ENCODE measurements at places on chromosomes 2 and 18.

- peak; percentile 79 for DNase-seq
Measured at GRCh38 chr18:76564117-76564516, 69.1 kb upstream of the ZNF516 start.

DNA sequence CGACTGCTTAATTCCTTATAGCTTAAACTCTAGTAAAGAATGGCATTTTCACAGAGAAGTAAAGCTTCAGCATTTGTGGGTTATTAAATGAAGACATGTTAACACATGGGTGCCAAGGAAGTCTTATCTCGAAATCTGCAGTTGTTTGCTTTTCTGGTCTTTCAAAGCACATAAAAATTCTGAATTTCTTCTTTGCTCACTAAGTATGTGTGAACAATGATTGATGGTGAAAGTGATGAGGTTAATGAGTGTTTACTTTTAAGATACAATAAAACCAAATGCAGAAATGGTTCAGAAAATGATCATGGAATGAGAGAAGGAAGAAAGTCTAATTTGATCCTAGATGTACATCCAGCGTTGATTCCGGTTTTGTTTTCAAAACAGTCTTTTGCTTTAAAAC is 234.6 kb upstream of the RAB12 start:
- no peak for DNase-seq

- peak; percentile 3 for DNase-seq
Measured at GRCh38 chr2:29146197-29146596, 31.0 kb downstream of the CLIP4 start.

DNA sequence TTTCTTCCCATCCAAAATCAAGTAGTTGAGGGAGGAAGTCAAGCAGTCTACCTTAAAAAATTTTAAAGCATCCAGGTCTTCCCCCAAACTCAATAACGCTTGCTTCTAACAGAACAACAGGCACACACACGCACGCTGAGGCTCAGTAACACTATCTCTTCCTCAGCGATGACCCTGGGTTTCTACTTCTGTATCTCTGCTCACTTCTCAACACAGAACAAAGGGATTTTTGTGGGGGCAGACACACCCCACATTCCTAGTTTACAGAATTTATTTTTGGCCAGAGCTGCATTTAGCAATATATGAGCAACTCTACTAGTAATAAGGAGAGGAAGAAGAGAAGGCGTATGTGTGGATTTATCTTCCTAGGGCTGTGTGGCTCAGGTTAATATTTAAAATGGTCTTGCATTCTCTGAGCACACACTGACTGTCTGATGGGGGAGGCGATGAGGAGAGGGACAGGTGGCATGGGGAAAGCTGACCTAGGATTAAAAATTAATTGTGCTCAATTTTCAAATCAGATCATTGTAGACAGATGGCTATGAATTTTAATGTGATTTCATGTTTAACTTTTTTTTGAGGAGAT is 71.3 kb upstream of the PPM1B start:
- DNase-seq = no peak

GRCh38 chr2:28219758-28220368 is 172.8 kb upstream of the FOSL2 start:
- no peak for DNase-seq

GRCh38 chr2:200172944-200173581 is 133.4 kb upstream of the SPATS2L start:
- DNase-seq = peak; percentile 82

DNA sequence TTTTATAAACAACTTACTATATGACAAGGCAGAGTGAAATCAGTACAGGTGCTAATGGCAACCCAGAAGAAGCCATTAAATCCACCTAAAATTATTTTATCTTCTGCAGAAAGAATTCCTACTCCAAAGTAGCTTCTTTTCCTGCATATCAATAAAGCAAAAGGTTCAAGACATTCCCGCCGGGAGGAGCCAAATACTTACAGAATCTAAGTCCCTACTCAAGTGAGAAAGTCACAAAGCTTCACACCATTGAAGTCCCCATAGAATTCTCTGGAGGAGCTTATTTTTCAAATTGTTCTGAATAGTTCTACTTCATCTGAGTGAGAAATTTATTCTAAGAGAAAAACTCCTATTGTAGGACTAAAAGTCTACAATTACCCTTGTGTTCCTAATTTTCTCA is 233.7 kb upstream of the HNRNPA3 start:
- DNase-seq = no peak

DNA sequence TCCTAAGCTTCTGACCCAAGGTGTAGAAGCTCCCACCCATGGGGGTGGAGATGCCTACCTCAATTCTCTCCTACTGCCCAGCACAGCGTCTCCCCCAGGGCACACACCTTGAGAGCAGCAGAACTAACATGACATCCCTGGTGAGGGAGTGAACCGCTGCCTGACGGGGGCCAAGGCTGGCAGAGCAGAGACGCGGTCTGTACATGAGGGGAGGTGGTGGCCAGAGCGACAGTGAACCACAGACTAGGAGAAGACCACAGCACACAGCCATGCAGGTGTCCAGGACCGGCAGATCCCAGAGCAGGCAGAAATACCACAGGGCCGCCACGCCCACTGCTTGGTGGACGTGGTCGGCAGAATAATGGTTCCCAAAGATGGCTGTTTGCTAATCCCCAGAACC is 40.4 kb downstream of the TFCP2L1 start:
- no peak for DNase-seq

DNA sequence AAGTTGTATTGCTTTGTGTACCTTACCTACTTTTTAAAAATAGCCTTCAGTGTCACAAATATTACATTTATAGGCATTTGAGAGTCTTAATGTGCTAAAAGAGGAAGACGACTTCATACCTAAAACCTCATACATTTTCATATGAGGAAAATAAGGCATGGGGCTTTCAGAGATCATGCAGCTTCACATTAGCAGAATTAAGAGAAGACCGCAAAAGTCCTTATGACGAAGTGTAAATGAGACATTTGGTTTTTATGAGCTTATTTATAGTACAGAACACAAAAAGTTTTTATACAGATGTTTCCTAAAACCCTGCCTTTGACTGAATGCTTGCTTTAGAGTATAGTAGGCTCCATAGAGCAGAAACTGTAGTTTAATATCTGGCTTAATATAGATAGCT is 10.1 kb upstream of the CCDC138 start:
- DNase-seq = no peak

DNA sequence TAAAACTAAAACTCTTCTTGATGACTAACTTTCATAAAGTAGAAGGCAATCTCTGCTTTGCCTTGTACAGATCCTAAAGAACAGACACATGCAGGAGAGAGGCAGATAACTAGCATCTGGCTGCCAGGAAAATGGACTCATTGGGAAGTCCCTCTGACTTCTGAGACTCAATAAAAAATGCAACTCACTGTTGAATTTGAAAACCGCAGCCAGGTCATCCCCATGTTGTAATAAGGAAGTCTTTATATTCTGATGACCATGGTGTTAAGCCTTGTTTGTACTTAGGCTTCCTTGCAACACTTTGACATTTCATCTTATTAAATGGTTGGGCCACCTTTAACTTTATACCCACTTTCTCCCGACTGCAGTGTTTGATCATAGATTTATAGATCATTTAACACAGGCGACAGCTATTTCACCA is 375.1 kb upstream of the KCNH7 start:
- peak; percentile 79 for DNase-seq

DNA sequence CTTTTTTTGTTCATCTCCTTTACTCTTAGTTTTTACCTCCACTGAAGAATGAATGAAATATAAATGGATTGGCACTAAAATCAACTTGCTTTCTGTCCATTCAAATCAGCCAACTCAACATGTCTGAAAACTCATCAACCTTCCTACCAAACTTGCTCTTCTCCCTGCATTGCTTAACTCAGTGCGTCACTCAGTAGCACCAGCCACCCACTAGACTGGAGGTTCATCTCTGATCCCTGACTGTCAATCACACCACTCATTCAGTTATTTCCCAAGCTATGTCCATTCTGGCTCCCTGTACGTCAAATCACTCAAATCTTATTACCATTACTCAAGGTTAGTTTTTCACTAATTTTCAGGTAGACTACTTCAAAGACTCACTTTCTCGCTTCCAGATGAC is 75.2 kb upstream of the RBMS1 start:
- no peak for DNase-seq

DNA sequence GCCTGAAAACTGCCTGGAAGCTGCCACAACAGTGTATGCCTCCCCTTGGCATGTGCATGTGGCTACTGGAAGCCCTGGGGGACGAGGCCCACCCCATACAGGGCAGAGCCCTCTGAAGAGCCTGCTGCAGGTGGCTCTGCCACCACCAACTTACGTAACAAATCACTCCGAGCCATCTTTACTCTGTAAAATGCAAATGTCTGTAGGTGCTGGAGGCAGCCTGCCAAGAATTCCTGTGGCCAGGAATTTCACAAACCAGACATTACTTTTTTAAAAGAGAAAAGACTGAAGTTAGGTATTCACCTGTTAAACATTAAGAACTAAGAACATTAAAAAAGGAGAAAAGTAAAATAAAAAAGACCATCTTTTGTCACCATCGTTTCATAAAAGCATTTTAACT is 106.3 kb downstream of the GPR39 start:
- DNase-seq = no peak

DNA sequence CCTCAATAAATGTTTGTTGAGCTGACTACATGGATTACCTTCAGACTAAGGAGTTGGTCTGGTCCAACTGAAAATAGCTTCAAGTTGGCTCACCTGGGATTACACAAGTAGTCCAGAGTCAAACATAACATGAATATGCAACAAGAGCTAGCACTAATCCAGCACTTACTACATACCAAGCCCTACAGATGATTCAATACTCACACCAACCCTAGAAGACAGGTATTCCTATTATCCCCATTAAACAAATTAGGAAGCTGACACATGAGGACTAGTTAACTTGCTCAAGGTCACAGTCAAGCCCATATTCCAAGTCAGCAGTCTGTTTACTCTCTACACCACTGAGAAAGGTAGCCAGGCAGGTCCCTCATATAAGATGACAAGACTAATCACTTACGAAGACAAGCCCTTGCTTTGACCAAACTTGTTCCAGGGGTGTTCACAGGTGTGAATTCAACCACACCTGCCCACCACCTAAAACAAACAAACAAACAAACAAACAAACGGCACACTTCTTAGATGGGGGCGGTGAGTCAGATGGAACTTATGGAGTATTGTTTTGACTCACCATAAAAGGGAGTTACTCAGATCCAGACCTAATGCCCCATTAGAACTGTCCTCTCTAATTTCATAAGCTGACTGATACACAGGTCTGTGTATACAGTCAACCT is 29.1 kb downstream of the TMEM131 start:
- no peak for DNase-seq

GRCh38 chr2:26281226-26281625 is 36.5 kb downstream of the HADHB start:
- no peak for DNase-seq

DNA sequence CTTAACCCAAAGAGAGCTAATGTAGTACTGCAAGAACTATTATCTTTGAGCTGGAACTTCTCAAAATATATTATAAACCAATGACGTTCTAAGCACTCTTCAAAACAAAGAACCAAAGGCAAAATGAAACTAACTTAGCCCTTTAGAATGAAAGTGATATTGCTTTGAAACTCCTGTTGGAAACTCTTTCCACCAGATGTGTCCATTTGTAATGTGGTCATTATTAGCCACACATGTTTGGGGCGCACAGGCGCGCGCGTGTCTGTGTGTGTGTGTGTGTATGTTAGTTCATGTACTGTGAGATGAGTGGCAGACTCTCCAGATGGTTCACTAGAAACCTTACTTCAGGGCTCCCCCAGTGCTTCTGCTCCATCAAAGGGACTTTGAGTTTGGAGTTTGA is 323.4 kb downstream of the BCL11A start:
- no peak for DNase-seq

GRCh38 chr2:69171116-69171896 is 158.3 kb downstream of the ANTXR1 start:
- peak; percentile 32 for DNase-seq

GRCh38 chr2:168469281-168469988 is 13.4 kb downstream of the CERS6 start:
- no peak for DNase-seq

DNA sequence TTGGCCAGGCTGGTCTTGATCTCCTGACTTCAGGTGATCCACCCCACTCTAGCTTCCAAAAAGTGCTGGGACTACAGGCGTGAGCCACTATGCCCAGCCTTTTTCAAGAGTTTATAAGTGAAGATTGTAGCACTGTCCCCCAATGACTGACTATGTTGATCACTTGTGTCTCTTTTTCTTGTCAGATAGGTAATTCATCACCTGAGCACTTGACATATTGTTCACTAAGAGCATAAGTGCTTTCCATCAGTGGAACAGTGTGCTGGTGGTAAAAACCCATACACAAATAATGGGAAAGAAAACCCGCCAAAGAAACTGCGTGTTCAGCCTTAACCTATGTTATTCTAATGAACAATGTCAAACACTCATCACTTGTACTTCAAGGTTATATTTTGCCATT is 414.4 kb upstream of the CDH7 start:
- no peak for DNase-seq

DNA sequence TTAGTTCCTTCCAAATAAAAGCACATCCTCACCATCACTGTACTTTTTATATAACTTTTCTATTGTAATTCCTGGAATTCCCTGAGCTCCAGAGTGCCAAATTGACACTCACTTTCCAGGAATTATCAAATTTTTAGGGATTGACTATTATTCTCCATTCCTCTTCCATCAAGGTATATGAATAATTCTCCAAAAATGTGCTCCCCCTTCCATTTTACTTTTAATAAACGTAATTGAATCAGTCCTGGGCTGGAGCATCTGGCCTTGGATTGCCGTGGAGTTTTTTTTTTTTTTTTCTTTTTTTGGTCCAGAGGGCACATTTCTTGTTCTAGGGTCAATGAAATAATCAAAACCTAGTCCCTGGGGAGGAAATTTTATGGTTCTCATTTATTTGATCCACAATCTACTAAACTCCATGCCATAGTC is 304.3 kb downstream of the CDCA7 start:
- peak; percentile 86 for DNase-seq

DNA sequence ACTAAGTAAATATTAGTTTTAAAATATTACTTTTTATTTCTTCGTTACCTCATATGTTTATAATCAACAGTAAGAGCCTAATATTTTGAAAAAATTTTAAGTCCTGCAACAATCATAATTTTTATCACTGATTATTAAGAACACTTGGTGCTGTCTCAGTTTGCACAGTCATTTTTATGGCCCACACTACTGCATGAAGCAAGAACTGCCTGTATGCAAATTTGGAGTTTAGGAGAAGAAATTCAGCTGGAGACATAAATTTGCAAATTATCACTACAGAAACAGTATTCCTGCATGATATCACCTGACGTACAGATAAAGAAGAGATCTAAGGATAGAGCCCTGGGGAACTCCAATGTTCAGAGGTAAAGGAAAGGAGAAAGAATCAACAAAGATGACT is 144.1 kb upstream of the RBBP8 start:
- DNase-seq = no peak

DNA sequence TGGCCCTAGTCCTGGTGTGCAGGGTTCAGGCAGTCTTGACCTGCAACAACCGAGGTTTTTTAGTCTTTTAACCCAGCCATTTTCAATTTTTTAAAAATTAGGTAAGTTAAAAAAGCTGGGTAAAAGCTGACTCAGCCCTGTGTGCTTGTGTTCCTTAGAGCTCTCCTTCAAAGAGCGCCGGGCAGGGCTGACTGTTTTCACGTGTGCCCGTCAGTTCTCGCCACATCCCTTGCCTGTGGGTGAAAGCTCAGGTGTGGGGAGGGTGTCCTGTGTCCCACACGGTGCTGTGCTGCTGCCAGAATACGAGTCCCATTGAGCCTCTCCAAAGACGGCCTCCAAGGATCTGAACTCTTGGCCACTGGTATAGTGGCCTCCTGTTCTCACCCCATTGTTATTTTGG is 5.3 kb upstream of the ANO7 start:
- DNase-seq = no peak

All from fibroblast of skin of right biceps (primary cell).